Activated naive CD4-positive, alpha-beta T cell treated with Interleukin-2 at 50 U/mL for 16 hours (primary cell): ENCODE measurements at places on chromosomes 7 and 10.
A peak's percentile ranks its signal among the peaks of the same experiment; 100 is the strongest.

GRCh38 chr7:47720141-47720906 is 138.4 kb upstream of the TNS3 start:
- DNase-seq, result no peak

DNA sequence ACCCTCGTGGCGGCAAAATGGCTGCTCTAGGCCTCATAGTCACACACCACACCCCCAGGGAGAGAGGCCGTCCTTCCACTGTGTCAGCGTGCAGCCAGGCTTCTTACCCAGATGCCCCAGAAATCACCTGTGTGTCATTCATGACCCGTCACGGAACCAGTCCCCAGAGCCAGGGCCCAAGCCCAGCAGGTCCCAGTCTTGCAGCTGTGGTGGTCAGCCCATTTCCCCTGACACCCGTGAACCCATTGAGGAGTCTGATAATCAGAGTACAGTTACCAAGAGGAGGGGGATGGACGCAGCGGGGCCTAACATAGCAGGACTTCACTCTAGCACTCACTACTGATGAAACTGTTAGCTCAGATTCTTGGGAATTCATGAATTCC is 112.1 kb downstream of the ACTR3B start:
- no peak for DNase-seq

DNA sequence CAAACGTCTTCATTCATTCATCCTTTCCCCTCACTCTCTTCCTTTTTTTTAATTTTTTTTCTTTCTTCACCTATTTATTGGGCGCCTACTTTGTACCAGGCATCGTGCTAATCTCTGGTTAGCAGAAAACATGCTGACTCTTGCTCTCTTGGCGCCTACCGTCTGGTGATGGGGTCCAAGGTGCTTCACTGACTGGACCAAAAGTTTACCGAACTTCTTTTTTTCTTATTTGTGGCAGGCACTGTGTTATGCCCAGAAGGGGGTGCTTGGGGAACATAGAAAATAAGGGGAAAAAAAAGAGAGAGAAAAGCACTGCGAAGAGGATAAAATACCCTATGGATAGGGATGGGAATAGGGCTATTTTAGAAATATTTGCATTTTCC is 505 bp upstream of the FAM204A start:
- no peak for DNase-seq

DNA sequence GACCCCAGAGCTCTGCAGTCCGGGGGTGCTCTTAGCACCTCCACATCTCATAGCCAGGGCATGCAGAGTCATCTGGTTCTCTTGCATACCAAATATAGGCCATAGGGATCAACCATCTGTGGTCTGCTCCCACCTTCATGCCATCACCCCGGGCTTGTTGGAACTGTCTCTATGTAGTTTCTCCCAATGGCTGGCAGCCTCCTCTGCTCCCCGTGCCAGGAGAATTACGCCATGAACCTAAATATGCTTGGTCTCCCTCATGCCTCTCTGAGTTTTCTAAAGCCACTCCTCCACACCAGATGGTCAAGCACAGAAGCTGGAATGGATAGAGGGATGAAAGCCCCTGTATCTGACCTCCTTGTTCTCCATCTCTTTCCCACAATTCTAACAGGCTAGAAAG is 302.6 kb upstream of the MYO3A start:
- no peak for DNase-seq

GRCh38 chr7:104962781-104963180 is 51.2 kb upstream of the KMT2E start:
- DNase-seq, result no peak

GRCh38 chr7:30658479-30659074 is 23.7 kb downstream of the CRHR2 start:
- no peak for DNase-seq

DNA sequence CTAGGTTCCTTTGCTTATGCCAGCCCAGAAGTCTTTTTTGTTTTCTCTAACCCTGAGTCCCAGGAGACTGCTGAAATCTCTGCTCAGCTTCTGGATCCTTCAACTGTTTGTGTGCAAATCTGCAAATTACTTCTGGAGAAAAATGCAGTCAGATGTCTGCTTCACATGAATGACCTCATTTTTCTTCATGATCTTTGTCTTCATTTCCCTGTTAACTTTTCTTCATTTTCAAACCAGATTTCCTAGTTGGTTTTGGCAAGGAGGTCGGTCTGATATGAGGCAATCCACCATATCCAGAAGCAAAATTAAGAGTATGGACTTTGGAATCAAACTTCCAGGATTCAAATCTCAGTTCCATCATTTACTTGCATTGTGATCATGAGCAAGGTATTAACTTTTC is 66.8 kb downstream of the ZNF503 start:
- DNase-seq, result no peak

DNA sequence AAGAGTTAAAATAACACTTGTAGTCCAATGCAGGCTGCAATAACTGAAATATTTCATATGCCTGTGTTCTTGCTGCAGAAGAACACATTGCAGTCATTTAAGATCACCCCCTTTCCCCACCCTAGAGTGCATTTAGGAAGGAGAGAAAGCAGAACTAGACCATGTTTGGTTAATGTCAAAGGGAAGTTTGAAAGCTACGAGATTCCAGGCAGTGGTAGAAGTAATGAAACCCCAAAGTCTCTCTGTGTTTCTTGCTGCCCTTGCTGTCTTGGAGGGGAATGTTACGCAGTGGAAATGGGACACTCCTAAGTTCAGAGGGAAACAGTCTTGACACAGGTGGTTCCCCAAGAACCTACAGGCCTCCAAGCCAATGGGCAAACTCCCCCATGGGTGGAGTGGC is 242.9 kb downstream of the PTEN start:
- no peak for DNase-seq

GRCh38 chr7:45643630-45644029 is 69.5 kb downstream of the ADCY1 start:
- no peak for DNase-seq

- no peak for DNase-seq
These were observed 193.0 kb downstream of the PRPF18 start for GRCh38 chr10:13779748-13780147.

DNA sequence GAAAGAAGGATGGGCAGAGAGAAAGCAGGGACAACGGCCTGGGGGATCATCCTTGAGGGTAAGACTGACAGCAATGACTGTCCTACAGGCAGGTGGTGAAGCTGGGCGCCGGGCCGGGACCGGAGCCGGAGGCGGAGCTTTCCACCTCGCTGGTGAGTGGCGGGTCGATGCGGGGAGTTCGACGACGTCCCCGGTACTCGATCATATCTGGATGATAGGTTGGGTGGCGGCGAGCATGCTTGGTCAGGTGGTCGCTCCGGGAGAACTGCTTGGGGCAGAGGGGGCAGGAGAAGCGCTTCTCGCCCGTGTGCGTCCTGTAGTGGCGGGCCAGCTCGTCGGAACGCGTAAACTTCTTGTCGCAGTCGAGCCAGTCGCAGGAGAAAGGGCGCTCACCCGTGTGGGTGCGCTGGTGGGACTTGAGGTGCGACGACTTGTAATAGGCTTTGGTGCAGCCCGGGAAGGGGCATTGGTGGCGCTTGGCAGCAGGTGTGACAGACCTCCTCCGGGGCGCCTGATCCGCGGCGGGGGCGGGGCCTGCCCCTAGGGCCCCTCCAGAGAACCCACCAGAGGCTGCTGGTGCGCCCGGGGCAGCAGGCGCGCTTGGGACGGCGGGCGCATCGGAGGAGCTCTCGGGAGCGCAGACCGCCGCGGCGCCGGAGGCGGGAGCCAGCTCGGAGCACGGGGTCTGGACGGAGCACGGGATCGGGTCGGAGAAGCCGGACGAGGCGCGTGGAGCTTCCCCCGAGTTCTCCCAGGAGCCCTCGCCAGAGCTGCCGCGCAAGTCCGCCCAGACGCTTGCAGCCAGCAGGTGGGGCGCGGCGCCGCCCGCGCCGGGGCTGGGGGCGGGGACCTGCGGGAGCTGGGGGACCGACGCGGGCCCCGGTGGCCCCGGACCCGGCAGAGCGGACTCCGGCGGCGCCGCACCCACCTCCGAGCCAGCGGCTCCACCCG is 752 bp downstream of the KLF14 start:
- peak; percentile 33 for DNase-seq

DNA sequence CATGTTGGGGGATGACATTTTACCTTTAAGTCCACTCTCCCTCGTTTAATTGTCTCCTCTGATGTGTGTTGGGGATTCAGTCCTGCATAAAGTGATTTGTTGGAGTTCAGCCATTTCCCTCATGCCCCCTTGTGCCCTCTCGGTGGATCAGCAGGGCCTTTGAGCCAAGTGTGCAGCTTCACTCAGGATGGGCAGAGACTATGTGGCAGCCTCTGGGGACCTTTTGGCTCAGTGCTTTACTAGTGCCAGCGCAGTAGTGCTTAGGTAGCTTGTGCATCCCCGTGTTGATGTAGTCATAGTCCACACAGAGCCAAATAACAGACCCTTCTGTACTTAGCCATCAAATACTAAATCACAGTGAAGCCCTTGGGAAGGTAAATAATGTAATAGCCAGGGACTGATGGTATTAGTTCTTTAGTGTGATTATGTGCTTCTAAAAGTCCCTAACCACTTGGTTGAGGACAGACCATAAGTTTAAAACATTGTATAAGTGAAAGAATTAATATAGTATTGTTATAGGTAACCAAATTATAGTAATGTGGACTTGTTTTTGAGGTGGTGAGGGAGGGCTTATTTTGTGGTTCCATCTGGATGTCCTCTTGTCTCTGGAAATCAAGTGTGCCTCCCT is 11.4 kb downstream of the BUB3 start:
- no peak for DNase-seq

DNA sequence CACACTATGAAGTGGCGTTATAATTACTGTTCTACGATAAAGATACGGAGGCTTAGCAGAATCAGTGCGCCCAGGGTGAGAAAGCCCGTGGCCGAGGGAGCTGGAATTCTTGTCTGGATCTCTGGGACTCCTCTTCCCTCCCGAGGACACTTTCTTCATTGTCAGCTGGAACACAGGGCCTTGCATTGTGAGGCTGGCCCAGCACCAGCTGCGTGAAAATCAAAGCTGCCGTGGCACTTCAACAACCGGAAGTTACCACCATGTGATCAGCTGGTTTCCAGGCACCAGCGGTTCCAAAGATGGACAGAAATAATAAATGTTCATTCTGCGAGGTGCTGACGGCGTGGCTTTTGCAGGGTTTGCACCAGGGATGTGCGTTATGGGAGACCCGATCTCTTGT is 234.0 kb upstream of the PITRM1 start:
- no peak for DNase-seq

GRCh38 chr10:112424651-112425050 is 22.1 kb downstream of the ZDHHC6 start:
- no peak for DNase-seq

- DNase-seq, result no peak
These were observed 31.1 kb downstream of the NUB1 start for GRCh38 chr7:151372612-151373265.

DNA sequence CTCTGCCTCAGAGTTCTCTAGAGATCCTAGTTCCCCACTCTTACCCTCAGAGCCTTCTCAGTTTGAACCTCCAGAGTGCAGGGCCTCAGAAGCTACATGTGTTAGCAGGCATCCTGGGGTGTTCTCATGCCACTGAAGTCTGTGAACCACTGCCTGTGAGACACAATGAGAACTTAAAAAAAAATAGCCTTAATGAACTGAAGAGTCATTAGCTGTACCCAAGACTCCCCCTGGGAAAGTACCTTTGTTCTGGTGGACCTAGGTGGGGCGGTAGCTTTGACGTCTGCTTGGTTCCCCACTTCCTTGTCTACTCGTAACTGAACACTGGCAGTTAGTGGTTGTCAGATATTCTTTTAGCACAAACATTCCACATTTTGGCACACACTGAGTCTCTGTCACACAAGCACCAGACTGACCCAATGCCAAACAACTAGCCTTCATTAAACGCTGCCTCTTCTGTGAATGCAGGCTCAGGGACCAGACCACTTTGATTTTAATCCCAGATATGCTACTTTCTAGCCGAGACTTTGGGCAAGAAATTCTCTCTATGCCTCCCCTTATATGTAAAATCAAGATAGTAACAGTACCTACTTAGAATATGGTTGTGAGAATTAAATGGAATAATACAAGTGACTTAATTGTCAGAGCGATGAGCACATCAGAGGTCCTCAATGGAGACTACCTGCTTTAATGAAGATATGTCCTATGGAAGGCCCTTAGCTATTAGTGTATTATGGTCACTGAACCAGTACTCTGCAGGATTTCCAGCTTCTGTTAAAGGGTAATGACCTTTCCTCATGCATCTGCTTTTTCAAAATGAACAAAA is 75.3 kb upstream of the CC2D2B start:
- peak; percentile 49 for DNase-seq

DNA sequence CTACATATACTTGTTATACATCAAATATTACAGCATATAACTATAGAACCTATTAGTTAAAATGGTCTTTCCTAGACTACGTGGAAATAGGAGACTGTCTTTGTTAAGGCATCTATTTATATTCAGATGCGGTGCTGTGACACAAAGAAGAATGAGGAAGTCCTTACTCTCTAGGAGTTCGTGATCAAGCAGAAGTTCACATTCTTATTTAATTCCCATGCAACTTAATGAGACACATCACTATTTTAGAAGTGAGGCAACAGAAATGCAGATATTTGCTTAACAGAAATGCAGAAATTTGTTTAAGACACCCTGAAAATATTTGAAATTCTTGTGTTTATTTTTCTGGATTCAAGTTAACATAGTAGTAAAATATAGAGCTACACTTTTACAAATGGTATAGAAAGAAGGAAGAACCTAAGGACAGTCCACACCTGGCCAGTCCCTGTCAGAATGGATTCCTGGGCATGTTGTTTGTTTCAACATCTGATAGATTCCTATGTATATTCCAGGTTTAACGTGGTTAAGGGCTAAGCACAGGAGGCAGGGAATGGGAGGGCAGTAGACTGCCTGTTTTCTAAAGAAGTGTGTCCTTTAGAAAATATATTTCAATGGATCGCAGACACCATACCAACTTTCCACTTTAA is 70.6 kb upstream of the NXPH1 start:
- DNase-seq, result no peak

DNA sequence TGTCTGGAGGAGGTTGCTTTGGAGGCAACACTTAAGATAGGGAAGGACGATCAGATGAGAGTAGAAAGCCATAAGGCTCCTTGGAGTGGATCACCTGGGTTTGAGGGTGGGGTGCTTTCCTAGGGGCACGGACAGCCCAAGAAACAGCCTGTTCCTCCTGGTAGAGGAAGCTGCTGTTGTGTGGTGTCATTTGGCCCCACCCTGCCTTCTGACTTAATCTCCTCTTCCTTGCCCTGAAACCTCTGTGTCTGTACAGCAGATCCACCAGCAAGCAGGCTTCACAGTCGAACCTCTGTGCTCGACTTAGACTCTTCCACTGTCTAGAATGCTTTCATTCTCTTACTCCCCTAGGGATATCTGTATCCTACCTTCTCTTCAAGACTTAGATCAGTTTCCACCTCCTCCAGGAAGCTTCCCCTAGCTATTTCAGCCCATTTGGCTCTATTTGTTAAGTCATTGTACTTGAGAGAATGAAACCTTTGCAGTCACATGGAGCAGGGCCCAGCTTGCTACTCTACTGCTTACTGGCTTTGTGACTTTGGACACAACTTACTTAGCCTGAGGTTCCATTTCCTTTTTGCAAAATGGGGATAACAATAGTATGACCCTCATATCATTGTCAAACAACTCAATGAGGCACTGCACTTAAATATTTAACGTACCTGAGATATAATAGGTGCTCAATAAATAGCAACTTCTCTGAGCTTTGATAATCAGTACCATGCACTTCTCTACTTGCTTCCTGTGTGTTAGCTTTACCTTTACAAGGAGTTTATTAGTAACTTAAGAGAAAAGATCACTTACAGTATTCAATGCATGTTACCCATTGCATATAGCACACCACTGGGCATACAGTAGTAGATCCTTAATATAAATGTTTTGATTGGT is 5.0 kb downstream of the MXI1 start:
- DNase-seq, result peak; percentile 38
